T-helper 2 cell treated with Interferon-gamma antibody and Interleukin-4, amounts not matched to agents 5 μg/mL and 100 μg/mL, for 36 hours (primary cell): ENCODE measurements at places on chromosomes 6 and 20.

DNA sequence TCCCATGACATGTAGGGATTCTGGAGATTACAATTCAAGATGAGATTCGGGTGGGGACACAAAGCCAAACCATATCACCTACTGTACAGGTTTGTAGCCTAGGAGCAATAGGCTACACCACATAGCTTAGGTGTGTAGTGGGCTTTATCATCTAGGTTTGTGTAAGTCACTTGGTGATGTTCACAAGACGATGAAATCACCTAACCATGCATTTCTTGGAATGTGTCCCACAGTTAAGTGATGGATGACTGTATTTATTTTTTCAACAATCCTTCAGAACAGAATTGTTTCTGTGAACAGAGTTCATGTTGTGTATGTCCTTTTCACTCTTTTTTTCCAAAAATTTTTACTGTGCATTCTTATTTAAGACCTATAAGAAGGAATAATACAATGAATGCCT lies 76.1 kb downstream of the DTD1 start:
- no peak for DNase-seq

DNA sequence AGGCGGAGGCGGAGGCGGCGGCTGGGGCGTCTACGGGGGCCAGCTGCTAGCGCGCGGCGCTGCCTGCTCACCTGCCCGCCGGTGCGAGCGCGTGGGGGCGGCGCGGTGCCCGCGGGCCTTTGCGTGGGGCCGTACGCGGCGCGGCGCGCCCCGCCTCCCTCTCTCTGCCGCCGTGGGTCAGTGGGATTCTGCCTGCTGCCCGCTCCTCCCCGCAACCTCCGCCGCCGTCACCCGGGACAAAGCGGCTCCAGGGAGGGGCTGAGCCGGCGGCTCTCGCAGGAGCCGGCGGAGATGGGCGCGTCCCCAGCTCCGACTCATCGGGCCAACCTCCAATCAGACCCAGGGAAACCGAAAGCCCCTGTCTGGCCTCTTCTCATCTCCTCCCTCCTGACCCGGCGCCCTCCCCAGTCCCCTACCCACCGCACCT lies at the start of gene RCAN2:
Gene RCAN2 (minus strand): TSS at position 249 of the 427 bp plus-strand sequence.
- no peak for DNase-seq

- DNase-seq: no peak
Measured at GRCh38 chr20:61317966-61318530, 66.0 kb downstream of the CDH4 start.

GRCh38 chr20:19937651-19938420 lies 79.3 kb upstream of the NAA20 start:
- peak; percentile 59 for DNase-seq

- DNase-seq: no peak
Measured at GRCh38 chr6:3784885-3785744, 33.6 kb upstream of the PXDC1 start.

GRCh38 chr6:130115036-130115435 lies 96.7 kb downstream of the L3MBTL3 start:
- DNase-seq: no peak

GRCh38 chr6:122717350-122717749 lies 62.2 kb upstream of the FABP7 start:
- no peak for DNase-seq

GRCh38 chr20:33278700-33279099 lies 4.3 kb upstream of the BPIFB1 start:
- DNase-seq: no peak

DNA sequence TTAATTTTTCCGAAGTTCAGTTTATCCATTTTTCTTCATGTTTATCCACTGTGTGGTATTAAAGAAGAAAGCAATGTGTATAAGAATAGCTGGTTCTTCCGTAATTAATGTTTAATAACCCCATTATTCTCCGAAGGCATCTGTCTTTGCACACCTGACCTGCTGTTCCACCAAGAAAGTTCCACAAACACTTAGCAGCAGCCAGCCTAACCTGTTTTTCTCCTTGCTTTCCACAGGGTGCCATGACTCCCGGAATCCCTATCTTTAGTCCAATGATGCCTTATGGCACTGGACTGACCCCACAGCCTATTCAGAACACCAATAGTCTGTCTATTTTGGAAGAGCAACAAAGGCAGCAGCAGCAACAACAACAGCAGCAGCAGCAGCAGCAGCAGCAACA lies 7.4 kb downstream of the TBP start:
- DNase-seq: no peak

DNA sequence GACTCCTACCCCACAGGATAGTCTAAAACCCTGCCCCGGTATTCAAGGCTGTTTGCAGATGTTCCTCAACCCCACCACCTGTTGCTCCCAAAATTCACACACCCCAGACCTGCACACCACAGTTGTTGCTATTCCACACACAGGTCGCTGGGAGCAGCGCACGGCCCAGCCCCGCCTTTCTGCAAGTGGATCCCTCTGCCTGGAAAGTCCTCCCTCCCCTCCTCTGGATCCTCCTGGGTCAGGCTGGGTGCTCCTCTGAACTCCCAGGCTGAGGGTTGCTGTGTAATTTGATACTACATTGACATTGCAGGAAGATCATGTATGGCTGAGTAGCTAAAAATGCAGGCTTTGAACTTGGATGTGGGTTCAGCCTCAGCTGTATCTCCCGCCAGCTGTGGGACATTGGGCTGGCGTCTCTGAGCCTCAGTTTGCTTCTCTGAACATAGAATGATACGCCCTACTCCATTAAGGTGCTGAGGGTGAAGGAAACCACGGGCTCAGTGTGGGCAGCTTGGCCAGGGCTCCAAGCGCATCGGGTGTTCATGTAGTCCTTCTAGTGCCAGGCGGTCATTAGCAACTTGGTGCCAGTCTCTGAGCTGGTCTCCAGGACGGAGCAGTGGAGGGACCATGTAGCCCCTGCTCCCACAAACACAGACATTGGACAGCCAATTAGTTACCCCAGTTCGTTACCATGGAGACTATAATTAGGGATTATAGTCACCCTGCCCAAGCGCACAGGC lies 13.9 kb upstream of the CCN5 start:
- no peak for DNase-seq

- DNase-seq: no peak
Measured at GRCh38 chr6:5464099-5464885, 203.0 kb downstream of the FARS2 start.

DNA sequence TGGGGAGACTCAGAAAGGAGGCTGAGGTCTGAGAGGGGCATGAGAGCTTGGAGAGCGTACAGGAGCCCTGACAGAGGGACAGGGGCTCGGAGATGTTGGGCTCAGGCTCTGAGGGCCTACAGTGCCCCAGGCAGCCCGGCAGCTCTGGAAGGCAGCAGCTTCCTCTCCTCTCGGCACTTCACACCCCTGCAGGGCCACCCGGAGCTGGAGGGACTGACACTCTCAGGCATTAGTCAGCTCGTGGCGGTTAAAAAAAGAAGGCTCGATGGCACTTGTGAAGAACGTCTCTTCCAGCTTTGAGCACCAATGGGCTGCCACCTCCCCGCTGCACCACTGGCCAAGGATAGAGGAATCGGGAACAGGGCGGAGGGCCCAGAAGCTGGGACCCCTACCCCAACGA lies 62.6 kb upstream of the SIRPA start:
- no peak for DNase-seq

DNA sequence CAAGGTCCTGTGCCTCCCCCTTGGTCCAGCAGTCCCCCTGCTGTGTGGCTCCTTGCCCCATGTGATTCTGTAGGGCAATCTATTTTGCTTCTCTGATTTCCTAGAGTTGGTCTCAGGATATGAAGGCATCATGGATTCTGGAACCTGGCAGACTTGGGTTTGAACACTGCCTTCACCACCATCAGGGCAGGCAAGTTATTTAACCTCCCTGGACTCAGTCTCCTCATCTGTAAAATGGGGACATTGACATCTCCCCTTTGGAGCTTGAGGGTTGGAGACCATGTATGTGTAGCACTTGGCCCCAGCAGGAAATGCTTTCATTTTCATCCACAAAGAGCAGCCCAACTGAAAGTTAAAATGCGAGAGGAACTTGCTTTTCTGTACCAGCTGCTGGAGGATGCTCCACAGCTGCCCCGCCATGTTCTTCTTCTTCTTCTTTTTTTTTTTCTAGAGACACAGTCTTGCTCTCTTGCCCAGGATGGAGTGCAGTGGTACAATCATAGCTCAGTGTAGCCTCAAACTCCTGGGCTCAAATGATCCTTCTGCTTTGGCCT lies 6.7 kb downstream of the TOX2 start:
- DNase-seq: no peak

- DNase-seq: no peak
Measured at GRCh38 chr20:9495701-9496100, 18.7 kb upstream of the LAMP5 start.

DNA sequence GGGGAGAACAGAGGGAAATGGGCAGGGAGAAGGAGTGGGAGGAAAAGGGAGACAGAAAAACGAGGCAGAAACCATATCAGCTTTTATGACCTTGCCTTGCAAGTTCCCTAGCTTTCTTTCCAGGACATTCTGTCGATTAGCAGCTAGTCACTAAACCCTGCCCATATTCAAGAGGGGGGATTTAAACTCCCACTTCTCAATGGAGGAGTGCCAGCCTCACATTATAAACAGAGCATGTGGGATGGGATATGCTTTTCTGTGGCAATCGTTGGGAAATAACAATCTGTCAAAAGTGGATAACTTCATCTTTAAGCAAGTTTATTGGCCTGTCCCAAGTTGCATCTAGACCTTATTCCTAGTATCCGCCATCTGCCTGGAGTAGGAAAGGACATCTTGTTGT lies 57.0 kb upstream of the TMEM170B start:
- DNase-seq: no peak

DNA sequence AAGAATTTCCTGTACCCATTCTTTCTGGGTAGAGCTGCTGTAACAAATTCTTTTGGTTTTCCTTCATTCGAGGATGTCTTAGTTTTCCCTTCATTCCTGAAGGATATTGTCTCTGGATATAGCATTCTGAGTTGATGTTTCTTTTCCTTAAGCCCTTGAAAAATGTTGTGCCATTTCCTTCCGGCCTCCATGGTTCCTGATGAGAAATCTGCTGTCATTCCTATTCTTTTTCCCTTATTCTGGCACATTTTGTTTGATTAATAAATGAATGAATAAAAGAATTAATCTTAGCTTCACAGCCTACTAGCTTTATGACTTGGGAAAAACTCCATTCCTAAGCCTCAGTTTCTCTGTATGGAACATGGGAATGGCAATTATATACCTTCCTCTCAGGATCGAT lies 173.1 kb downstream of the EYA2 start:
- DNase-seq: no peak

GRCh38 chr20:41134362-41135186 lies 2.8 kb upstream of the PLCG1 start:
- DNase-seq: no peak
